ENCODE measurements at places on chromosomes 11 and 22.

GRCh38 chr11:120801801-120802689 lies 221.9 kb upstream of the TBCEL start:
- DNase-seq, result peak; percentile 65

DNA sequence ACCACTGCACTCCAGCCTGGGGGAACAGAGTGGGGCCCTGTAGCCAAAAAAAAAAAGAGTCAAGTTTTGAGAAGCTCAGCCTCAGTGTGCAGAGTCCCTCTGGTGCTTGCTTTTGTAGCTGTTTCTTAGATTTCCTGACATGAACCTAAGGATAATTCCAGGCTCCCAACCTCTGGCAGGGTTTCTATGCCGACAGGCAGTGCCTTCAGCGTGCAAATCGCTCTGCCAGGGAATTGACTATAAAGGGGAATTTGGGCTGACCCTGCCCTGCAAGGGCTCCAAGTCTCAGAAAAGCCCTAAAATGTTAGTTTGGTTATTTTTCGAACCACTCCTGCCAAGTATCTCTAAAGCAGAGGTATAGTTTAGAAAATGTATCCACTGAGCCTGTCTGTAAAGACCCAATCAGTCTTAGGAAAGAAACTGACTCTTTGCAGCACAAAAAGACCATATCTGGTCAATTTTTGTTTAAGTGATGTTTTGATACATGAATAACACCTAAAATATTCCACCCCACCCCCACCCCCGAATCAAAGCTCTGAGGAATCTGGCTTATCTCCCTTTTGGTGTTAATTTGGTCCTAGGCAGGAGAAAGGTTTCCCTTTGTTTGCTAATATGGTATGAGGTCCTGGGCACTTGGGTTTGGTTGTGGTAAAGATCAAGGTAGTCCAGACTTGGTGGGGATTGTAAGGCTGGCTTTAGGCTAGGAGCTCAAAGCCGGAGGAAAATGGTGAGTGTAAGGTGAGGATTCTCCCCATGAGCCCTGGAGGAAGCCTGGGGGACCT lies 49.7 kb downstream of the ANO1 start:
- DNase-seq, result no peak

DNA sequence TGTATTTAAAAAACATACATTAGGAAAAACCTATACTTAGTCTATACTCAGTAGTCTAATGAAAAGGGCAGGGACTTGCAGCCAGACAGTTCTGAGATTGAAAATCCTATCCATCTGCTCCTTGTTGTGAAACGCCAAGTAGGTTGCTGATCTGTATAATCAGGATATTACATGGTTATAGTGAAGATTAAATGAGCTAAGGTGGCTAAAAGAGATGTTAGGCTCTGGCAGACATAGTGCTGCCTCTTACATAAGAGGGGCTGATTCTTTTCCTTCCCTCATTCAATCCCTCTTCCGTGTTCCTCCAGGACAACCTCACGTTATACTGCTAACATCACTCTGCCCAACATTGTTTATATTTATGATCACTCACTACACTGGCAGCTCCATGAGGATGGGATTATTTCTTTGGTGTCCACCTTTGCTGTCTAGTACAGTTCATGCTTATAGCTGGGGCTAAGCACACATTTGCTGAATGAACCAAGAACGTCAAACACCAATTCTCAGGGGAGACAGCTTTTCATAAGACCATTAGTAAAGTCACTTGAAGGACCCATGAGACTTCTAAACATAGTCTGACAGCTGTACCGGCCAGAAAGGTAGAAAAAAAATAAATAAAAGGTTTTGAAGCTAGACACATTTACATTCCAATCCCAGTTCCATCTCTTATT lies 46.3 kb downstream of the GAB2 start:
- no peak for DNase-seq

GRCh38 chr11:83139310-83139709 lies 17.6 kb upstream of the PCF11 start:
- DNase-seq, result no peak

- DNase-seq, result no peak
These were observed 94.4 kb upstream of the HORMAD2 start for GRCh38 chr22:29985912-29986311.

- DNase-seq, result no peak
These were observed 159.9 kb downstream of the CCDC34 start for GRCh38 chr11:27203077-27203647.

DNA sequence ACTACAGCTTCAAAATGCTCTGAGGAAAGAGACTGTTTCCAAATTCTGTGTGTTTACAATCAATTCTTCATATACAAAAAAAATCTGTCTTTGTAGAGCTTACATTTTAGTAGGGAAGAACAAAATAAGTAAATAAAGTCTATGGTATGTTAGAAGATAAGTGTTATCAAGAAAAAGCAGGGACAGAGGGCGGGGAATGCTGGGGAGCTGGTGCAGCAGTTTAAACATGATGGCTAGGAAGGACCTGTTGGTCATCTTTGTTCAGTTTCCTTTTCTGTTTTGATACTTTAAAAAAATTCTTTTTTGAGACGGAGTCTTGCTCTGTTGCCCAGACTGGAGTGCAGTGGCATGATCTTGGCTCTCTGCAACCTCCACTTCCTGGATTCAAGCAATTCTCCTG lies 16.1 kb downstream of the TMEM25 start:
- DNase-seq, result peak; percentile 37

DNA sequence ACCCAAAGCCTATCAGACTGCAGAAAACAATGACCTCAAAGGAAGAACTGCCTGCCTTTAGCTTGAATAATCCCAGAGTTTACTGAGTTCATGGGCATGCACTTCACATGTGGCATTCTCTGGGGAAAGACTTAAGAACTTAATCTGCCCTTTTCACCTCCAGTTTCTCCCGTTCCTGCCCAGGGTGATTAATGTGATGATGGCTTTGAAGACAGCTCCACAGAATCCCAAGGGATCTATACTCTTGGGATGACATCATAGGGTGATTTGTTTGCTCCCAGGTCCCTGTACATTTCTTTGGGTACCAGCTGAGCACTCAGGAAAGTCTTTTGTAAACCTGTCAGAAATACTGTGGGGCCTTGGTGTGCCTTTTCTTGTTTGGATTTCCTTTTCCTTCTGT lies 14.0 kb downstream of the FJX1 start:
- no peak for DNase-seq

DNA sequence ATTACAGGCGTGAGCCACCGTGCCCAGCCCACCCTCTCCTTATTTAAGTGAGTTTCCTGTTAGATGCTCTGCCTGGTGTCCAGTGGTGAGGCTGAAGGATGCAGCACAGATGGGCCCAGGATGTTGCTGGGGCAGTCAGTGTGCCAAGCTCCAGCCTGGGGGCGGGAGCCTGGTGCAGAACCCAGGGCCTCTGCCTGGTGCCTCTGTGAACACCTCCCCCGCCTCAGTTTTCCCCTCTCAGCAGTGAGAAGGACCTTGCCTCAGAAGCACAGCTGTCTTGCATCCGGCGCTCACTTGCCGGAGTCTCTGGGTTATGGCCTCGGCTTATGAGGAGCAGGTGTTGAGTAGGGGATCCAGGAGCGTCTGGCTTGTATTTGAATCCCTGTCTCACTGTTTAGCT lies 116.2 kb downstream of the KIAA1671 start:
- DNase-seq, result no peak

DNA sequence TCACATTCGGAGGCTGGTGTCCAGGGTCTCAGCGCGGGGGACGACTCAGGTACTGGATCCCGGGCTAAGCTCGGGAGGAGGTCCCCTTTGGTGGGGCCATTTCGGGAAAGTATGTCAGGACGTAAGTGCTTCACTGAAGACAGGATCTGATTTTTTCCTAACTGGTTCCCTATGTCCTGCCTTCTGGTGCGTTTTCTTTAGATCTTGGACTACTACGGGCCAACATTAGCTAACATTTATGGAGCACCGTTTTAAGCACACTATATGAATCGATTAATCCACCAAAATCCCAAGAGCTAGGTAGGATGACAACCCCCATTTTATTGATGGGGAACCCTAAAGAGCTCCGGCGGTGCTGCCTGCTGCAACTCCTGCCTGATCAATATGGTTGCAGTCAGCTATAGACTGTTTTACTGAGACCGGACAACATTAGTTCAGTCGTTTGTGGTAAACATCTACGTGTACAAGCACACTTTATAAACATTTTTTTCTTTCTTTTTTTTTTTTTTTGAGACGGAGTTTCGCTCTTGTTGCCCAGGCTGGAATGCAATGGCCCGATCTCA lies 17.0 kb upstream of the WDR74 start:
- DNase-seq, result peak; percentile 50

- DNase-seq, result peak; percentile 64
These were observed 712 bp downstream of the CERK start for GRCh38 chr22:46737105-46737975.

DNA sequence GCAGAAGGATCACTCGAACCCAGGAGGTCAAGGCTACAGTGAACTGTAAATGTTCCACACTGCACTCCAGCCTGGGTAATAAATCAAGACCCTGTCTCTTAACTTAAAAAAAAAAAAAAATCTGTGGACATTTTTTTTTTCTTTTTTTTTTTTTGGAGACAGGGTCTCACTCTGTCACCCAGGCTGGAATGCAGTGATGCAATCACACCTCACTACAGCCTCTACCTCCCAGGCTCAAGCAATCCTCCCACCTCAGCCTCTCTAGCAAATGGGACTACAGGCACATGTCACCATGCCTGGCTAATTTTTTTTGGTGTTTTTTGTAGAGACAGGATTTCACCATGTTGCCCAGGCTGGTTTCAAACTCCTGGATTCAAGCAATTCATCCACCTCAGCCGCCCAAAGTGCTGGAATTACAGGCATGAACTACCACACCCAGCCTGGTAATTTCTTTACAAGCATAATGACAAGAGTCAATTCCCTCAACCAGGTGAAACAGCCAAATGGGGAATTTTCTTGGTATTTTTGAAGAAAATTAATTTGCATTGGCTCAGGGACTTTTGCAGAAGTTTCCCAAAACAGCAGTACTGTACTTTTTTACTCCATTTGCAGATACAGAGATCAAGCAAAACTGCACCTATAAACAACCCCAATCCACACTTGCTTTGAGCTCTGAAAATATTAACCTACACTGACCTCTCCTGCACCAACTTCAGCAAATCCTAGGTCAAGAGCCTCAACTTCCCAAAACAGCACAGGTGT lies 44.0 kb downstream of the MRTFA start:
- no peak for DNase-seq

DNA sequence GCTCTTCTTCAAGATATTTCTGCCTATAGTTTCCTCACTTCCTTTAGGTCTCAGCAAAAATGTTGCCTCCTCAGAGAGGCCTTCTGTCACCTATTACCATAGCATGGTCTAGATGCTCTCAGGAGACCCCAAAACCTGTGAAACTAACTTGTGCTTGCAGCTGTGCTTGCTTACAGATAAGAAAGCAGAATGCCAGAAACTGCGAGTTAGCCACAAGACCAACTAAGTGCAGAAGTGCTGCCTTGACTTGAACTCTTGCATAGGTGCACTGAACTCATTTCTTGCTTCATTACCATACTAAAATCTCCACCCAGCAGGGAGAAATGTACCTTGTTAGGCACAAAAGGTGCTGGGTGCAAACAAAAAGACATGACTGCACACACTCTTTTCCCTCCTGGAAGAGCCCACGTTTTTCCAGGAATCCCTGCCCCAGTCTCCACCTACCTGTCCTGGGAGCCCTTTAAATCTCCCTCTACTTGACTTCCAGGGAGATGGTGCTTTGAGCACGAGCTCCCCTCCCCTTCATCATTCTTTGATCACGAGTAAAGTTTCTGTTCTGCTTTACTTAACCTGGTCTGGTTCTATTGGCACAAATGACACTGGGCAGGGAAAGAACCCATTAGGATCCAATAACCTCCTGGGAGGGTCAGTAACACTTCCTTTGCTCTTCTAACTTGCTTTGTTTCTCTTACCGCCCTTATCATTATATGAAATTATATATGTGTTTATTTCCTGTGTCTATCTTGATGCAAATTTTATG lies 137.7 kb upstream of the DDI1 start:
- DNase-seq, result no peak

DNA sequence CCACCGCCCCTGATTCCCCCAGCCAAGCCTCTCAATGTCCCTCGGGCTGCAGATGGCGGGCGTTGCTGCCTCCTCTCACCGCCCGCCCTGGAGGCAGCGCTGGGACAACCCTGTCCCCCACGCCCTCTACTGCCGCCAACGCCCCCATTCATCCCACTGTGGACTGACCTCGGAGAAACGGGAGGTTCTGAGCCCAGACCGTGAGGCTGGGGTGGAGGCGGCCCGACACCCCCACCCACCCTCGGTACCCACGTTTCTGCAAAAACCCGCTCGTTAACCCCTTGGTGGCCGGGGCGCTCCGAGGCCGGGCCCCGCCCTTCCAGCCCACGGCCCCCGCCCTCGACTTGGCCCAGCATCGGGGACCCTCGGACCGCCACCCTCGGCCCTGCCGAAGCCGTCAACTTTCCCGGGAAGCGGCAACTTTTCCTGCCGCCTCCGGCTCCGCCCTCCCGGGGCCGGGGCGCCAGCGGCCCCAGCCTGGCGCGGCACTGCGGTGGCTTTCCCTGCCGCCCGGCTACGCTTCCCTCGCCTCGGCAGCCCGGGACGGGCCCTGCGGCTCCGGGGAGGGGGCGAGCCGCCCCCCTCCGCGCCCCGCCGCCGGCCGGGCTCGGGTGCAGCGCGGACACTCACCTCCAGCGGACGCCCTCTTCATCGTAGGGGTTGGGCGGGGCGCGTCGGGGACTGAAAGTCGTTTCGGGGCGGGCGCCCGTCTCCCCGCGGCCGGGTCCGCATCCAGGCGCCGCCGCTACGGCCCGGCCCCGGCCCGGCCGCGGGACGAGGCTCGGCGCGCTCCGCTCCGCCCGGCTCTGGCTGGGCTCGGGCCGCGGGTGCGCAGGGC lies 458 bp downstream of the RTN4R start:
- DNase-seq, result peak; percentile 37

DNA sequence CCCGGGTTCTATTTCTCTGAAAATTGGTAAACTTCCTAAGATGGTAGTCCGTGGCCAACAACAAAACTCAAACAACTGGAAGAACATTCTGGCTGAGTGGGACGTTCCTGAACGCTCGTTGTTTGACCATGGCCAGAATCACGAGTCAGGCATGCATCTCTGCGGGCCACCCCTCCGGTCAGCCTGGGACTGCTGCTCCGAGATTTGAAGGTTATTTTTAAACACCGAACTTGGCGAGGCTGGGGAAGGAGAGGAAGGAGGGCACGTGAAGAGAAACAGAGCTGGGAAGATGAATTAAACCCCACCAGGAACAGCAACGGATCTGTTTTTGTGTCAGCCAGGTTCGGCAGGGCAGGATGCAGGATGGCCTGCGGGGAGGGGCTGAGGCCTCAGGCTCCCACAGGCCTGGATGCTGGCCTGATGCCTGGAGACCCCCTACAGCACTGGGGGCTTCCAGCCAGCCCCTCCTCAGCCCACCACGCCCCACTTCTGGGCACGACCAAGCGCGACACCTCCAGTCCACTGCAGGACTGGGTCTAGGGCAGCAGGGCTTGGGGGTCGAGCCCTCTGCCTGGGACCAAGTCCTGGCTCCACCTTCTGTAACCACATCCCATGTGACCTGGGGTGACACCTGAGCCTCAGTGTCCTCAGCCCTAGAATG lies 5.1 kb downstream of the SHISAL1 start:
- no peak for DNase-seq

GRCh38 chr11:65204646-65205601 lies 23.2 kb downstream of the CAPN1 start:
- peak; percentile 68 for DNase-seq

DNA sequence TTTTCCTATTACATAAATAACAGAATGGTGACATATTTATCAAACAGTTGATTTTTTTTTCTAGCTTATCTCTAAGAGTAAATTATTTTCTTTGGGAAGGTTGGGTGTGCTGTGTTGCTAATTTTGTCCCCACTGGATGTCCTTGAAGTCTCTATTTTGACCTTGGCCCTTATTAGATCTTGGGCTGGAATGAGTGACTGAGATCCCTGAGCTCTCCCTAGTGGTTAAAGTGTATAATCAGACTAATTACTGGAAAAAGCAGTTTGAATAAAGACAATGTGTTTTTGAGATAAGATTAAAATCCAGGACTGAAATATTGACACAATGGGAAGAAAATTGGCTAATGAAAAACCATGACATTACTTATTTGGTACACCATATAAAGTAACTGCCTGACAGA lies 56.1 kb downstream of the AASDHPPT start:
- DNase-seq, result peak; percentile 30

Data from hematopoietic multipotent progenitor cell treated with erythropoietin and hydrocortisone succinate and interleukin-3 and kit ligand, for 4 days (in vitro differentiated cells).